Activated CD4-positive, alpha-beta T cell treated with anti-CD3 and anti-CD28 coated beads, Interleukin-2, amount 10 ng/mL, durations not matched to agents 7 days and 5 days (primary cell): ENCODE measurements at places on chromosomes 4 and X. TPM values are rescaled to one million over a fixed set of nuclear protein-coding genes. Genes with fewer than 3 reads are reported as not detected.

GRCh38 chr4:132218406-132218805 is 930.7 kb upstream of the PCDH10 start:
- DNase-seq: no peak

GRCh38 chrX:49029876-49030275 is 13.3 kb downstream of the TFE3 start:
- DNase-seq: no peak

DNA sequence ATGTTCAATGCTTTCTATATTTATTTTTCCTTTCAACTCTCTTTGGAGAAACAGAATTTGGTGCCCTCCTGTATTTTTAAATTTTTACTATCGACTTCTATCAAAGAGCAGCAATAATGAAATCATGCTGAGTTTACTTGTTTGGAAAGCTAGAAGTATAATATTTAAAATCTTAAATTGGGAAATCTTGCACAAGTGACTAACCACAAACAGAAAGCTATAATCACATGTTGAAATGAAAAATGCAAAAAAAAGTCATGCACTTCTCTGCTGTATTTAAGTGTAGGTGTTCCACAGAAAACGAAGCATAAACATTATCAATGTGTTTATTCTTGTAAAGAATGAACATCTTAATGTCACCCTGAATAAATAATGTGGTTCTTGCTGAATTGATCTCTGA is 306.1 kb downstream of the PCDH18 start:
- DNase-seq: no peak

DNA sequence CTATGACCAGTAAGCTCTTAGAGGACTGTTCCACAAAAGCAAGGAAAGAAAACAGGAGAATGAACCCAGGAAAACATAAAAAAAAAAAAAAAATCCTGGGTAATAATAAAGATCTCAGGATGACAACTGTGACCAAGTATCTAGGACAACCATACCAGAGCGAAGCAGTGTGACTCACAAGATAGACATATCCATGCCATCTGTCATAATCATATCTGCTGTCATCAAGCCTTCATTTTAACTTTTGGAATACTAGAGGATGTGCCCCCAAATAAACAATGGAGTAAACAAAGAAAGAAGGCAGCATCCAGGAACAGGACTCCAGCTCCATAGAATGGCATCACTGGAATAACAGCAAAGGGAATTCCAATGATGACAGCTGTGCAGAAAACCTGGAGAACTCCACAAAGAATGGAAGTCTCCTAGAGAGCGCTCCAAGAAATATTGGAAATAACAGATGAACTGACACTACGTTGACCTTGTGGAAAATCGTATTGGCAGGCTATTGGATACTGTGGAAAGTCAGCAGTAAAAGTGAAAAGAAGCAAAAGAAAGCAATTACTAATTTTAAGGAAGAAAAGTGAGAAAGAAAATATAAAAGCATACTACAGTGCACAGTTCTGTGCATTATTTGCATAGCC is 35.3 kb downstream of the HPGDS start:
- no peak for DNase-seq

The PCDH18 gene
- 0.06 TPM for total RNA-seq

DNA sequence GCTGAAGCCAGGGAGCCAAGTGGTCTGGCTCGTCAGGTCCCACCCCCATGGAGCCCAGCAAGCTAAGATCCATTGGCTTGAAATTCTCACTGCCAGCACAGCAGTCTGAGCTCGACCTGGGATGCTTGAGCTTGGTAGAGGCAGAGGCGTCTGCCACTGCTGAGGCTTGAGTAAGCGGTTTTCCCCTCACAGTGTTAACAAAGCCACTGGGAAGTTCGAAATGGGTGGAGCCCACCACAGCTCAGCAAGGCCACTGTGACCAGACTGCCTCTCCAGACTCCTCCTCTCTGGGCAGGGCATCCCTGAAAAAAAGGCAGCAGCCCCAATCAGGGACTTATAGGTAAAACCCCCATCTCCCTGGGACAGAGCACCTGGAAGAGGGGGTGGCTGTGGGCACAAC is 353.8 kb downstream of the NAP1L3 start:
- no peak for DNase-seq

DNA sequence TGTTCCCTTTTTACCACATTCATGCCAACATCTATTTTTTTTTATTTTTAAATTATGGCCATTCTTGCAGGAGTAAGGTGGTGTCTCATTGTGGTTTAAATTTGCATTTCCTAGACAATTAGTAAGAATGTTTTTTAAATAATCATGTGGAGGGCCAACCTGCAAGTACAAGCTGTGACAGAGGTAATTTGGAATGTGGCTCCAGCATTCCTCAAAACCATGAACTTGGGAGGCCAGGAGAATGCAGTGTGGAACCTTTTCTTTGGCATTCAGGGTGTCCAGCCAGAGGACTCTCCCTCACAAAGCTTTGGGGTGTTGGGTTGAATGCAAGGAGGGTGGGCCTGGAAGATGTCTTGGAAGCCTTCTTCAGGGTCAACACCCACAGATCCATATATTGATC is 7.3 kb upstream of the TMEM185A start:
- no peak for DNase-seq

DNA sequence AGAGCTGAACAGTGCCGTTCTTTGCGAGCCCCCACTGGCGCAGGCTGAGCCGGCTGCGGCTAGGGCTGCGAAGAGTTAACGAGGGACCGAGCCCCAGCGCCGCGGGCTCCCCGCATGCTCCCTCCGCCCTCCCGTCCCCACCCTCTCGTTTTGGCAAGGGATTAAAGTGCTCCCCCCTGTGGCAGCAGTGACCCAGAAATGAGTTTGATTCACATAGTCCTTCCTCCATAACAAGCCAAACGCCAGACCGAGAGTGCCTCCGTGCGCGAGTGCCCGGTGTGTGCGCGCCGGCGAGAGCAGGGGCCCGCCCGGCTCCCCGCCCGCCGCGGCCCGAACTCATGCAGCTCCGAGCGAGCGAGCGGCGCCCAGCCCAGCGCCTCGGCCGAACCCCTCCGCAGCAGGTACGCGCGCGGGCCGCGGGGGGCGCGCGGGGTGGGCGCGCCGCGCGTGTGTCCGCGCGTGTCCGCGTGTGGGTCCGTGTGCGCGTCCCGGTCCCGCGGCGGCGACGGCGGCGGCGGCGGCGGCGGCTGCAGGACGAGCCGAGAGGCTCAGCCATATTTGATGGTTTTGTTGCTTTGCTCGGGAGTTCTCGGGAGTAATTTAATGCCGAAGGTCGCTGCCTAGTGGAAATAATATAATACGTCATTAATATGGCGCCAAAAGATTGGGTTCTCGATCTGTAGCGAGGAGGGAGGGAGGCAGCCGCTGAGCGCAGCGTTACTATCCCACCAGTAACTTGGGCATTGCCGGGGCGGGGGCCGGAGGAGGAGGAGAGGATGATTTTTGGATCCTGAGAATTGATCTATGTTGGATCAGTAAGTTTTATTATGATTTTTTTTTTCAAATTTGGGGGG is at the start of gene JADE1:
Gene JADE1, plus strand, starts transcription at position 224 of the 854 bp plus-strand sequence. CDS start 22,059 bp downstream, outside the sequence.
- DNase-seq: peak; percentile 93

DNA sequence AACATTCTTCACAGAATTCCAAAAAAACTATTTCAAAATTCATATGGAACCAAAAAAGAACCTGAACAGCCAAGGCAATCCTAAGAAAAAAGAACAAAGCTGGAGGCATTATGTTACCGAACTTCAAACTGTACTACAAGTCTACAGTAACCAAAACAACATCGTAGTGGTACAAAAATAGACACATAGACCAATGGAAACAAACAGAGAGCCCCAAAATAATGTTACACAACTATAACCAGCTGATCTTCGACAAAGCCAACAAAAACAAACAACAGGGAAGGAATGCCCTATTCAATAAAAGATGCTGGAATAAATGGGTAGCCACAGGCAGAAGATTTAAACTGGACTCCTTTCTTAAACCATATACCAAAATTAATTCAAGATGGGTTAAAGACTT is 1189.6 kb downstream of the PCDH18 start:
- DNase-seq: no peak

The CDKL5 gene
- total RNA-seq: 1.3 TPM

The EGF gene
- total RNA-seq: not detected

The SULT1E1 gene
- not detected for total RNA-seq

DNA sequence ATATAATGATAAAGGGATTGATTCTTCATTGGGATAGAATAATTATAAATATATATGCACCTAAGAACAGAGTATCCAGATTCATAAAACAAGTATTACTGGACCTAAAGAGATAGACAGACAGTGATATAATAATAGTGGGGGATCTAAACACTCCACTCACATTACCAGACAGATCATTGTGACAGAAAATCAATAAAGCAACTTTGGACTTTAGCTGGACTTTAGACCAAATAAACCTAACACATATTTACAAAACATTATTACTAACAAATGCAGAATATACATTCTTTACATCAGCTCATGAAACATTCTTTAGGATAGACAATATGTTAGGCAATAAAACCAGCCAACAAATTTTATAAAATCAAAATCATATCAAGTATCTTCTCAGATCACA is 14.6 kb downstream of the AGTR2 start:
- DNase-seq: no peak

The FAM133A gene
- not detected for total RNA-seq

The CFAP99 gene
- not detected for total RNA-seq

DNA sequence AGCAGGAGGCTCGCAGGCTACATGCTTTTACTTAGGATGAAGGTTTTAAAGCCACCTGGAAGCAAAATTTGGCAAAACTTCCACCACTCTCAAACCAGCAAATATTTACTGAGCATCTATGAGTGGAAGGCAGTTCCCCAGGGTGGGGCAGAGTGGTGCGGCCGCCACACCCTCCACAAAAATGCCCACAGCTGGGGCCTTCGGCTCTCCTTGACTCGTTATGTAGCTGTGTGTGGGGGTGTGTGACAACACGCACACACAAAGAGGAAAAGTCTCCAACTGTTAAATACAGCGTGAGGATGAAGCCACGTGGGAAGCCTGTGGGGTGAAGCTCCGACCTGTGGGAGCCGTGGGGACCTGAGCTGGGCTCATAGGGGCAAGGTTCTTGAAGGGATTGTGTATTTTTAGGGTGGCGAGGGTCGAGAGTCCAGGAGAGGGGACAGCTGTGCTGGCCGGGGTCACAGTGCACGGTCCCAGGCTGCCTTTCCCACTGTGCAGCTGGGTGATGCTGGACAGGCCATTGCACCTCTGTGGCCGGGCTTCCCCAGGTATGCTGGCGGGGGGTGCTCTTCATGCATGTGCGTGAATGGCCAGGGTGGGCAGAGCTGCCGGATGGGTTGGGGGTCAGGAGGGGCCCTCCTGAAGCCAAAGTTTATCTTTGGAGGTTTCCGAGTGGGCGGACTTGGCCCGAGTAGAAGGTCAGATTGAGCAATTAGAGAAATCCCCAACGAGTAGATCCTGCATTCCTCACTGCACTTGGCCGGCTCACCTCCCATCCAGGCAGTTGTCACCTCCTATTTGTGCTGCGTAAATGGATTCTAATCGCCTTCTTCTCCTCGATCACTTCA is 25.4 kb downstream of the SORCS2 start:
- no peak for DNase-seq

- DNase-seq: no peak
These were observed 68.9 kb downstream of the COL25A1 start for GRCh38 chr4:109233570-109233969.

GRCh38 chr4:27703771-27704170 is 843.1 kb downstream of the STIM2 start:
- no peak for DNase-seq

DNA sequence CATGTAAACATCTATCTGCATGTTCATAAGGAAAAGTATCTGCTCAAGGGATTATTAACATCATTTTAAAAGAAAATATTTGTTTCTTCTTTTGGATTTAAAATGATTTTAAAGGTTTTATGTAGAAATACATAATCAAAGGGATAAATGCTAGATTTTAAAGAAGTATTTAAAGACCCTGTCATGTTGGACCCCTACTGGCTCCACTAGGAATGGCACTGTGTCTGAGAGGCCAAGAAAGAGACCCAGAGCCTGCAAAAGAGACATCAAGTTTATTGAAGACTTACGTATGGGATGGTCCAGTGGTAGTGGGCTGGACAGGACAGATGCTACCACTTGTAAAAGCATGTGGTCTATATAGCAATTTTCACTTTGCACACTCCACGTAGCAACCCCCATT is 78.7 kb upstream of the PCDH18 start:
- no peak for DNase-seq
